Hematopoietic multipotent progenitor cell treated with erythropoietin and hydrocortisone succinate and interleukin-3 and kit ligand, for 4 days (in vitro differentiated cells): ENCODE measurements at places on chromosomes 4 and X.

GRCh38 chr4:166386491-166387360, 513.7 kb downstream of the TLL1 start:
- no peak for DNase-seq

- DNase-seq = peak; percentile 70
Observed at GRCh38 chr4:88107406-88108107, 50.9 kb downstream of the ABCG2 start.

GRCh38 chr4:2258091-2259035, 3.5 kb downstream of the MXD4 start:
- DNase-seq = no peak

GRCh38 chr4:5469151-5469775, 239.1 kb downstream of the EVC2 start:
- DNase-seq = no peak

DNA sequence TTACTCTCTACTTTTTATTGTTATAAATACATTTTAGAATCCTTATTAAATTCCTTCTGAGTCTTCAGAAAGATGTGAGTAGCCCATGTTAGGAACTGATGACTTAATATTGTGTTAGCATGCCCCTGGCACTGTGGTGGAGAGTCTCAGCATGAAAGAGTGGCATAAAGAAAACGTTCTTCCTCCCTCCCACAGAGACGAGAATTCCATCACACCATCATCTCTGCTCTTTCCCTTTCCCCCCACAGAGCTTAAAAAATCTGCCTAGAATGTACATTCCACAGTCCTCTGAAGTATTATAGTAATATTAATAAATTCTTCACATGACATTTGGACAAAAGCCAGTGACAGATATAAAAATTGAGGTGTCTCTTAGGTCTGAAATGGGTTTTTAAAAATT, 117.8 kb upstream of the DKK2 start:
- no peak for DNase-seq

- DNase-seq = no peak
Observed at GRCh38 chr4:82969414-82969813, 41.2 kb downstream of the LIN54 start.

DNA sequence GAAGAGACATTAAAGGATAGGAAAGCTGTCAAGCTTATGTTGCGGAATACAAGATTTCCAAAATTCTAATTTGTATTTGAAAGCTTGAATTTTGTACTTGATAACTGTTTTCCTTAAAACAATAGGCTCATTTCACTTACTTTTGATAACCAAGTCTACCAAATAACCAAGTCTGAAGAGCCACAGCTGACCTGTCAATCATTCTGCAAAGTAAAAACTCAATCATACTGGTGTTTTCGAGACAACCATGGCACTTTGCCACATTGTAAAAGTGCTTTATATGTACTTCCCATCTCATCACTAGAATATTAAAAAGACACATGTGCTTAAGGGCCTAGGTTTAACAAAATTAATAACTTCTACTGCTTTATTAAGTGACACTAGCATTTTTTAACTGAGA, 47.9 kb downstream of the LEF1 start:
- DNase-seq = no peak

DNA sequence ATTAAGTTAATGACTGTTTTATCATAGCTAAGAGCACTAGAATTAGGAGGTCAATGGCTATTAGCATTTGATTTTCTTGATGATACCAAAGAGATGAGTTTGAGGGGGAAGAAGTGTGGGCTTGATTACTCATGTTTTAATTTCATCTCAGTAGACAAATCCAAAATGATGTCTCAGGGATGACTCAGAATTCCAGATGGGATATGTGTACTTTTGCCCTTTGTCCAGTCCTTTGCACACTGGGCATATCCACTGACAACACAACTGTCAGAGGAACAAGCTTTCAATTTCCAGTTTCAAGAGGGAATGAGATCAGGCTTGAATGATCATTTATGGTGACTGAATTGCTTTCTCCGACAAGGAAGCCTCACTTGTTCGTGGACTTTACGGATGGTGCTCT, 325.3 kb upstream of the FTHL17 start:
- no peak for DNase-seq

DNA sequence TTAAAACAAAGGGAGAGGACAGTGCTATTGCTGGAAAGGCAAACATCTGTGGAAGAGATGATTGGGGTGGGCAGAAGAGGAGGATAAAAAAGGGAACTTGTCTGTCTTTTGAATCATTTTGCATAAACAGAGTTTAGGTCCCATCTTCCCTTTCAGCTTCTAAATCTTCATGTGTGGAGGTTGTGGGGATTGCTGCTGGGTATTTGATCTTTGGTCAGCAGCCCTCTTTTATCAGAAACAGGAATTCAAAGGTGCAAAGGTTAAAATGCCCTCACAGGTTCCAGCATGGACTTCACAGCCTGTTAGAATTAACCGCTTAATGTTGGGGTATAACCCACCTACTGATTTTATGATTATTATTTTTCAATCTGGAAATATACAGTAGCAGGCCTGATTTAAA, 39.5 kb upstream of the TMEM154 start:
- no peak for DNase-seq

- DNase-seq = no peak
Observed at GRCh38 chr4:139331185-139331584, 28.9 kb upstream of the NDUFC1 start.
